H1 (cell line): ENCODE measurements at places on chromosomes 4 and X.

DNA sequence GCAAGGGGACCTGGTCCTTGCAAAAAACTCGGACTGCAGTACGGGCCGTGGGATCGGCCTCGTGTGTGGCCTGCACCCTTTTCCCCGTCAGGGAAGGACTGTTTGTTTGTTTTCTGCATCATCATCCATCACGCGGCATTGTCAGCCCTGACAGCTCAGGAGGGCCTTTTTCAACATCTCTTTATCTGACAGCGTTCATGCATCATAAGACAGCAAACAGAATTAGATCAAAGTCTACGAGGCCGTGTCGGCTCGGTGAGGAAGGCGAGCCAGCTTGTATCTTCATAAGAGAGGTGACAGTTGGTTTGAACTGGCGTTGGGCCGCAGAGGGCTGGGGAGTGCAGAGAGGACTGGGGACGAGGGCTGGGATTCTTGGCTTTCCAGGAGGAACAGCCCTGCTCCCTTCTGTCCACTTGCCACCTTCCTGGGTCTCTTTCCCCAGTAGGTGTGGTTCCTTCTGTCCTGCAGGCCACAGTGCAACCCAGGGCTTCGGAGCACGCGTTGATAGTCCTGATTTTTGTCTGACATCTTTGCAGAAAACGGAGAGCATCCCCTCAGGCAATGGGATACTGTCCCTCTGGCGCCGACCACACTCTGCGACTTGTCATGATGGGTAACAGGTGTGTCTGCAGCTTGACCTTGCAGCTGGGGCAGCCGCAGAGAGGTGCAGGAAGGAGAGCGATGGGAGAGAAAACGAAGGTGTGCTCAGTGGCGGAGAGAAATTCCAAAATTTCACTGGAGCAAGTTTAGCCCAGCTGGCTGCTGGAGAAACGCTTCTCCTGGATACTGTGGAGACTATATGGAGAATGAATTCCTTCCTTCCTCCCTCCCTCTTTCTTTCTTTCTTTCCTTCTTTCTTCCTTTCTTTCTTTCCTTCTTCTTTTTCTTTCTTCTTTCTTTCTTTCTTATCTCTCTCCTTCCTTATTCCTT, 104.0 kb upstream of the SHOX start:
- no peak for DNase-seq

GRCh38 chr4:80073473-80074008, 512 bp upstream of the ANTXR2 start:
- DNase-seq: no peak

GRCh38 chrX:31318866-31319265, 247.0 kb upstream of the FTHL17 start:
- no peak for DNase-seq

GRCh38 chr4:67616478-67616877, 58.0 kb downstream of the STAP1 start:
- no peak for DNase-seq
